ENCODE measurements at places on chromosomes 12 and 14. TPM values are rescaled to one million over a fixed set of nuclear protein-coding genes. Genes with fewer than 3 reads are reported as not detected.

- H3K4me1 ChIP-seq, result no peaks in the 10 kb centered on the region
- H3K4me3 ChIP-seq, result no peak overlapping the region
- H3K27me3 ChIP-seq, result no peaks in the 10 kb centered on the region
- no peak for DNase-seq
These were observed 23.7 kb upstream of the YLPM1 start for GRCh38 chr14:74739293-74740030.

- DNase-seq, result no peak
- H3K36me3 ChIP-seq, result no peaks in the 10 kb centered on the region
- H3K27me3 ChIP-seq, result no peaks in the 10 kb centered on the region
These were observed 187.7 kb downstream of the PHETA1 start for GRCh38 chr12:111181143-111181726.

- no peak overlapping the region for H3K4me3 ChIP-seq
- no peak overlapping the region for H3K27ac ChIP-seq
- no peaks in the 10 kb centered on the region for H3K4me1 ChIP-seq
- no peaks in the 10 kb centered on the region for H3K36me3 ChIP-seq
- no peak for DNase-seq
These were observed 2.8 kb downstream of the ADAM21 start for GRCh38 chr14:70454731-70455130.

DNA sequence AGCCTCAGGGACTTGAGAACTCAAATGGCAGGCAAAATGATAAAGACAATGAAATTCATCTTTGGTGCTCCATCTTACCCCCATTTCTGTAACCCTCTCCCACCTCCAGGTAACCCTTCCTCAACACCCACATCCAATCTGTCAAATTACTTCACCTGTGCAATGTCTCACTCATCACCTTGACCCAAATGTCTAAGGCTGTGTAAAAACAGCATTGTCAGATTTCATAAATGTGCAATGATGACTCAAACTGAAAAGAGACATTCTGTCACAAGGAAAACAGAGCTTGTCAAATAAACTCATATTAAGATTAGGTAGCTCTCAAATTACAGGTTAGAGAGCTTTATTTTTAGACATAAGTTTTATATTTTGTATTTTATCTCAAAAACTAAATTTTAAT is 19.9 kb upstream of the COCH start:
- H3K36me3 ChIP-seq, result no peaks in the 10 kb centered on the region
- H3K4me3 ChIP-seq, result no peak overlapping the region
- H3K4me1 ChIP-seq, result no peaks in the 10 kb centered on the region

- DNase-seq, result peak; percentile 63
- H3K4me1 ChIP-seq, result peaks cover 4% of the 10 kb centered on the region
- peaks cover 2% of the 10 kb centered on the region for H3K27me3 ChIP-seq
- no peak overlapping the region for H3K27ac ChIP-seq
- H3K4me3 ChIP-seq, result no peak overlapping the region
These were observed 48.3 kb downstream of the TTLL5 start for GRCh38 chr14:75709207-75709812.

DNA sequence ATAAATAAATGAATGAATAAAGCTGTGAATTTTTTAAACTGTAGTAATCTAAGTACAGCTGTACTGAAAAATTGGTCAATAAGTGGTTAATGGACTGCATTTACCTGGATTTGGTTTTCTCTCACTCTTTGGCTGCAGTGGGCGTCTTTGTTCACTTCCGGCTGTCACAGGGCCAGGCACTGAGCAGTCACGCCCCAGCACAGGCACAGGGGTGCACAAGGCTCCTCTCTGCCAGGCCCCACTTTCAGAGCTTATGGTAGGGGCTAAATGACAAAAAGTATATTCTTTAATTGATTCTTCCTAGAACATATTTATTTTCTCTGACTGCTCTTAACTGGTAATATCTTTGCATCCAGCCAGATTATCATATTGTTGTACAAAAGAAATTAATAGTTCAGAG is 70.6 kb upstream of the DYNC1H1 start:
- H3K27me3 ChIP-seq, result no peaks in the 10 kb centered on the region
- H3K27ac ChIP-seq, result no peak overlapping the region
- H3K4me1 ChIP-seq, result no peaks in the 10 kb centered on the region
- peaks cover 25% of the 10 kb centered on the region for H3K36me3 ChIP-seq

DNA sequence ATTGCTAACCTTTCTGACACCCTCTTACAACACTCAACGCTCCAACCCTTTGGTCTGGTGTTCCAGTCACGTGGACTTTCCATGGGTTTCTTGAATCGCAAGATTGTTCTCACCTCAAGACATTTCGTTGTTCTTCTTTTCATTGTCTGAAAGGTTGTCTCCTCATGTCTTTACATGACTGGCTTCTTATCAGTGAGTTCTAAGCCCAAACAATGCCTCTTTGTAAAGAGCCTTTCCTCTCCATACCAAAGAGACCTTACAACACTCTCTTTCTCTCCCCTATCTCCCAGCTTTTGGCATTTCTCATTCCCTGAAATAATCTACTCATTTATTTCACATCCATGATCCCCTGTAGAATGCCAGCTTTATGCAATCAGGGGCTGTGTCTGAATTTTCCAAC is 1144.8 kb downstream of the AACS start:
- no peak overlapping the region for H3K4me3 ChIP-seq
- DNase-seq, result no peak

DNA sequence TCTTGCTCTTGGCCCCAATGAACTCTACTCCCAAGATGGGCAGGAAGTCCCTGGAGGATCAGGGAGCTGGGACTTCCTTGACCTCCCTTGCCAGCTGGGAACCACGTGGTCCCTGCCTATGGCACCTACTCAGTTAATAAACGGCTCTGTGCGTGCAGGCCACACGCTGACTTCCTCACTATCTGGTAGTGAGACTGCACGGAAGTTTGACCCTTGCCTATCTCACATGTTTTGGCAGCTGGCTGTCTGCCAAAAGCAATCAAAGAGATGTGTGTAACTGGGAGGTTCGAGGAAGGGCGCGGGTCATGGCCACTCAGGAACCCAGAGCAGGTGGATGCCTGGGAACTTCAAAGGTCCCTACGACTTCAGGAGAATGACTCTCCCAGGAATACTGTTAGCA is 57.9 kb downstream of the RFLNA start:
- H3K4me1 ChIP-seq, result no peaks in the 10 kb centered on the region
- peaks cover 33% of the 10 kb centered on the region for H3K36me3 ChIP-seq
- H3K27me3 ChIP-seq, result peaks cover 4% of the 10 kb centered on the region
- no peak overlapping the region for H3K27ac ChIP-seq

Gene MIP
- total RNA-seq, result 0.10 TPM

Gene IL26
- not detected for total RNA-seq

Gene GALNT9
- total RNA-seq, result not detected

Measured in endothelial cell (in vitro differentiated cells).